ENCODE measurements at places on chromosomes 2 and 18.
A peak's percentile ranks its signal among the peaks of the same experiment; 100 is the strongest.

- no peak for DNase-seq
These were observed 668.0 kb upstream of the FAM98A start for GRCh38 chr2:34266908-34267697.

DNA sequence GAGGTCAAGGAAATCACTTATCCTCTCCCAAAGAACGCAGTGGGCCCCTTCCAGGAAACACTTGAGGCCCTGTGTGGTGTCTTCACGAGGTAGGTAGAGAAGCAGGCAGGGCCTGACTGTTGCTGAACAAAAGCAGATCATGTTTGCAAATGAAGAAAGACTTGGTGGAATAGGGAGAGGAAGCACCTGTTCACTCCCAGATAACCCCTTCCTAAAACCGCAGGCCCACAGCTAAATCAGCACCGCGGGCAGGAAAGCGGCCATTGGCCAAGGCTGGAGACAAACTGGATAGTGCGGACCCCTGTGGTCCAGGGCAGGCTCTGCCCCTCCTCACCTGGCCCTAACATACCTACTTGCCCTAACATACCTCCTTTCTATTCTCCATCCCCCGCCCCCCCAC lies 64.9 kb upstream of the KLHL29 start:
- no peak for DNase-seq

DNA sequence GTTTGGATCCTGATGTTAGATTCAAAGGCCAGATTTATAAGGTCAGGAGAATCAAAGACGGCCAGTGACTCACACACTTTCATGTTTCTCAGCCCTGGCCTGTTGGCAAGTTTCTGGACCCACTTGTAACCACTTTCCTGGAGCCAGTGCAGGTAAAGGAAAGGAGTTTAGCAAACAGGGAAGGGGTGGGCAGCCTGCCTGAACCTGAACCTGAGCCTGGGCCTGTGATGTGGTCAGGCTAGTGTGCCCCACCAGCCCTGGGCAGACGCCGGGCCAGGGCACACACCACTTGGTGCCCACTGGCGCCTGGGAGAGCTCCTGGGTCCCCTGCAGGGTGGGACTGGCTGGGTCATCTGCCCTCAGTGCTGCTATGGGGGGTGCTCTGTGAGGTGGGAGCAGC lies 100.5 kb upstream of the SPRED2 start:
- DNase-seq: no peak

DNA sequence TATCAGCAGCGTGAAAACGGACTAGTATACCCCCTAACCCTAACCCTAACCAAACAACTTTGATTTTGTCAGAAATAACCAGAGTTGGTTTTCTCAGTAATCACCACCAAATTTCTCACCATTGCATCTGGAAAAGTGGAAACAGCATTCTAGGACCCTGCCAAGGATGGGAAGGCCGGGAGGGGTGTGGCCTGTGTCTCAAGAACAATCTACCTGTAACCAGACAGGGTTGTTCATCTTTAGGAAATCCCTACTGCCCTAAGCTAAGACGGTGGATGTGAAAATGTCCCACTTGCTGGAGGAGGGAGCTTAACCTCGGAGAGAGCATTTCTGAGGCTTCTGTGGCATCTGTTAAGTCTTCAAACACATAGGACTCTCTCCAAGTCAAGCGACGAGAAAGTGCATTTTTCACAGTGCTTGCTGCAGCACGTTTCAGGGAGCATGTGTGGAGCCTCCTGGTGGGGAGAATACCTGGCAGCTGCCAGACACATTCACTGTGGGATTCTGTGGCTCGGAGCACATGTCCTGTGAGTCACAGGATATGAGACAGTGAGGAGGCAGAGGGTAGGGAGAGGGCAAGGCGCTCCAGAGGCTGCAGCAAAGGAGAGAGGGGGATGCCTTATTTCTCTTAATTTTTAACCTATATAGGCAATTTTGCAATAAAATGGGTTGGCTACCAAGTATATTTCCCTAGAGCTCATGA lies 207.5 kb downstream of the SPP2 start:
- DNase-seq: peak; percentile 79

GRCh38 chr2:99550368-99550767 lies 60.6 kb upstream of the REV1 start:
- no peak for DNase-seq

DNA sequence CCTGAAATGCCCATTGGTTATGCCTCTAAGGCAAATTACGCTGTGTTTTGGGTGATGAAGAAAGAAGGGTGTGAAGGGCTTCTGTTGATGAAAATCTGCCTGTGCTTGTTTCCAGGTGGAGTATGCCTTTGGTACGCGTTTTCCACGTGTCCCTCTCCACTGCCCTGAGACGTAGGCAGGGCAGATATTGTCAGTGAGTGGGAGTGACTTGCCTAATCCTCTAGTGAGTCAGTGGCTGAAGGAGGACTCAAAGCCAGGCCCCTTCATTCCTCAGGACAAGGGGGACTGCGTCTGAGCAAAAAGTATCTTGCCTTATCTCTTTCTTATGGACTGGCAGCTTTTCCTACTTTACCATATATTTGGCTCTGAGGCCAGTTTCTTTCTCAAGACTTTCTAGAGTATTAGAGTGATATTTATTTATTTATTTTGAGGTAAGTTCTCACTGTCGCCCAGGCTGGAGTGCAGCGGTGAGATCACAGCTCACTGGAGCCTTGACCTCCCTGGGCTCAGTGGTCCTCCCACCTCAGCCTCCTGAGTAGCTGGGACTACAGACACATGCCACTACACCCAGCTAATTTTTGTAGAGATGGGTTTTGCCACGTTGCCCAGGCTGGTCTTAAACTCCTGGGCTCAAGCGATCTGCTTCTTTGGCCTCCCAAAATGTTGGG lies 10.2 kb downstream of the RALB start:
- no peak for DNase-seq

GRCh38 chr2:8526403-8526696 lies 155.5 kb upstream of the ID2 start:
- no peak for DNase-seq

- DNase-seq: no peak
These were observed 41.8 kb downstream of the CYRIA start for GRCh38 chr2:16623564-16624435.

DNA sequence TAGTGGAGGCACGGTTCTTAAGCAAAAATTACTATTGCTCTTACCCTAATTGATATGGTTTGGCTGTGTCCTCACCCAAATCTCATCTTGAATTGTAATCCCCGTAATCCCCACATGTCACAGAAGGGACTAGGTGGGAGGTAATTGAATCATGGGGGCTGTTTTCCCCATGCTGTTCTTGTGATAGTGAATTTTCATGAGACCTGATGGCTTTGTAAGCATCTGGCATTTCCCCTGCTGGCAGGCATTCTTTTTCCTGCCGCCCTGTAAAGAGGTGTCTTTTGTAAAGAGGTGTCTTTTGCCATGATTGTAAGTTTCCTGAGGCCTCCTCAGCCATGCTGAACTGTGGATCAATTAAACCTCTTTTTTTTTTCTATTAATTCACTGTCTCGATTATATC lies 1691.8 kb upstream of the SLC39A10 start:
- no peak for DNase-seq

- peak; percentile 97 for DNase-seq
These were observed 819.6 kb upstream of the FSHR start for GRCh38 chr2:49973917-49974368.

GRCh38 chr2:197028230-197028629 lies 101.7 kb upstream of the PGAP1 start:
- DNase-seq: no peak

- DNase-seq: no peak
These were observed 44.6 kb upstream of the LTBP1 start for GRCh38 chr2:32902174-32902573.

DNA sequence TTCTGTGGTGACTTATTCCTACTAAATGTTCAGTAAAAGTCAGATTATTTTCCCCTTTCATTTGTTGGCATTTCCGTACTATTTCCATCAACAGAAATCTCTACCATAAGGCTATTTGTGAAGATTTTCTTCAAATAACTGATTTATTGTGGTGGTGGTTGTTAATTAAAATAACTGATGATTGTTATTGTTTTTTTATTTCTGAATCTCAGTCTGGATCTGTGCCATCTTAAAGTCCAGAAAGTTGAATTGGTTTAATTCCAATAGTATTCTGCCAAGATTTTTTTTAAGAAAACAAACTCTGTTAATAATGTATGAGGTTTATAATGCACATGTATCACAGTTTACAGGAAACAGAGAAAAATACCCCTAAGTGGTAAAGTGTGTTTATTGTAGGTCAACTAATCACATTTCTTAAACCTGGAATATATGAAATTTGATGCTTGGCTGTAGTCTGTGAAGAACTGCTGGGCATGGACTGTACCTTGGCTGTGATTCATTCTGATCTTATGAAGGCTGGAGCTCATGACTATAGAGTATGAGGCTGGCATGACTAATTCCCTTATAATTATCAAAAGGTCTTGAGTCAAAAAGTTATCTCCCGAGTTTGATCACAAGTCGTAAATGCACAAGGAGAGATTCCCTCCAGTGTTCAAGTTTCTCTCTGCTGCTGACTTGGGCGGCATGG lies 134.2 kb upstream of the RND3 start:
- no peak for DNase-seq

DNA sequence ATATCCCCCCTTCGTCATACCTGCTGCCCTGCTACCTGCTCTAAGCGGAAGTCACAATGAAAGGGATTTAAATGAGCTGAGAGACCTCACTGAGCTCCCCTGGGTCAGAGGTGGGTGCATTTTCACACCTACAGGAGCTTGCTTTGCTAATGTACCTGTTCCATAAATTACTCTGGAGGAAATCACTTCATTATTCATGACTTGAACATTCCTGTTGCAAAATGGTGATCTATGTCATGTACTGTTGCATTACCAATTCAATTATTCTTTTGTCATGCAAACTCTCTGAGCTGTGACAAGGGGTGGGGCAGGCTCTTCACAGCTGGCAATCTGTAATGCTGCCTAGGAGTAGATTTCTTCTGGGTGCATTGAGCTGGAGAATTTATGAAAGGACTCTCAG lies 761.3 kb downstream of the TSN start:
- no peak for DNase-seq

- DNase-seq: no peak
These were observed 36.8 kb upstream of the GPR17 start for GRCh38 chr2:127609031-127609751.

DNA sequence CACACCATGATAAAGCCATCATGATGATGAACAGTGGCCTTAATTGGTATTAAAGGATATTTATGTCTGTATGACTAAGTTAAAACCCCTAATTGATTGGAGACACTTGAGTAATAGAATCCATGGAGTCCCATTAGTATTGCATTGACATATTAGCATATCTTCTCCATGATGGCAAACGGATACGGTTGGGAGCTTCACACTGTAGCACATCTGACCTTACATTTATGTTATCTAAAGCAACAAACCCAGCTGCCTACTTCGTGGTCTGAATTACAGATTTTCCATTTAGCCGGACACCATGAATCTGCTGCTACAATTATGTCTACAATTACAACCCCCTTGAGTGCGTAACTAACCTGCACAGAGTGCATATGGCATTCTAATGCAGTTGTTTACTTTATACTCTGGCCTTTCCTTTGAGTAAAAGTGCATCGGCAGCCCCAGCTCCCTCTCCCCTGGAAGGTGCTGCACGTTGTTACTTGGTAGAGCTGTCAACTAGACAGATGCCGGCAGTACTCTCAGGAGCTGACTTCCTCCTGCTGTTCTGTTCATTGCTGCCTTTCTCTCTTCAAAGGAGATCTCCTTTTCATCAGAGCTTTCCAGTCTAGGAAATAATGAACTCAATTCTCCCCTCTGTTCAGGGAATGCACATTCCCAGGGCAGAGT lies 92.1 kb downstream of the LRRC30 start:
- no peak for DNase-seq

DNA sequence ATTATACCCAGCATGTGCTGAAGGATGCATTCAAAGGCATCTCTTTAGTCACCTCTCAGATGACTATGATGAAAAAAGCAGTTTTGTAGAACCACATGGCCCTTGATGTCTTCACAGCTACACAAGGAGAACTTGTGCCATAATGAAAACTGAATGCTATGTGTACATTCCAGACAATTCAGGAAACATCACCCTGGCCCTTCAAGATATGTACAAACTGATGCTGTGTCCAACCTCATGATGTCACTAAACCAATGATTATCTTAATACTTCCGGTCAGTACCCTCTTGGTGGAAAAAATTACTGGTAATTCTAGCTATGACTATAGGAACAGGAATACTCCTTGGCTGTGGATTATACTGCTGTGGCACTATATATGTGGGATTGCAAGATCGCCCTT lies 20.0 kb downstream of the DUSP11 start:
- DNase-seq: no peak

GRCh38 chr2:19971691-19972090 lies 18.2 kb downstream of the WDR35 start:
- DNase-seq: no peak

DNA sequence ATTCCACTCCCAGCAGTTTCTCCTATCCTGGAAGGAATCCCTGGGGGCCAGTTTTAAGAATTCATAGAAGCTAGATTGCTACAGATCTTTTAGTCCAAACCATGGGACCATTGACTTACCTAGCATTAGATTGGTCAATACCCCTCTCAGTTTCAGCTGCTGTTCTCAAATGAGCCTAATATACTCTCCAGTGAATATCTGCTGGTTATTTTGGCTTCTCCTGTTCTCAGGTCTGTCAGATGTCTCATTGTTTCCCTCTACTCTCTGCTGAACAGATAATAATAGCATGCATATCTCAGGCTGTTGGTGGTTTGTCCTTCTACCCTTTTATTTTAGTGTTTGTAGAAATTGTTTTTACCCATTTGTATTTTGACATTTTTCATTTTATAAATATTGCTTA lies 99.5 kb downstream of the FHOD3 start:
- no peak for DNase-seq

DNA sequence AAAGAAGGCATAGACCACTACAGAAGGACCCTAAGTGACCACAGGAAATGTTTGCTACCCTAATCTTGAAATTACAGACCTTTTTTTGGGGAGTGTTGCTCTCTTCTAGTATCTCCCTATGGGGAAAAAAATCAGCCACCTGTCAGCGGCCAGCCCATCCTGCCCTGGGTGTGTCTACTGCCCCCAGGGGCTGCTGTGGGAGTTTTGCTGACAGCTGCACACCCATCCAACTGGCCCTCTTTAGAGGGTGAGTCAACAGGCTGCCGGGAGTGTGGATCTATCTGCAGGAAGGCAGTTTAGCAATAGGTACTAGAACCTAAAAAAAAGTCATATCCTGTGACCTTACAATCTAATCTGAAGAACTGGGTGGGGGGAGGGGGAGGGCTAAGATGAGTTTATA lies 796 bp upstream of the DYSF start:
- peak; percentile 24 for DNase-seq

DNA sequence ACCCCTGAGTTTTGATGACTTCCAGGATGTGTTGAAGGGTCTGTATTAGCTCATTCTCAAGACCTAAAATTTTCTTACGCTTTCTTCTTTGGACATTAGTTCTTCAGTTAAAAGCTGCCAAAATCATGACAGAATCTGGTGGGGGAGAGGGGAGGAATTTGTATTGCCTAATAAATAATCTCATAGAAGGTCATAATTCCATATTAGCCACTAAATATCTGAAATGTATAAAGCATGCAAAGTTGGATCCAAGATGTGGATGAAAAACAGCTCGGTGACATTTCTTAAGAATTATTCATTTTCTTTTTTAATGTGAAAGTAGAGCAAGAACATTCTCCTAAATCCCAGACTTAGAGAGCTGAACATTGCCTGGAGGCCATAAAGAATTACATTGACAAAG lies 120.1 kb downstream of the MMADHC start:
- no peak for DNase-seq

- no peak for DNase-seq
These were observed 98.7 kb downstream of the TCF4 start for GRCh38 chr18:55489034-55489986.

All from NCI-H1694 treated with DMSO at 0.1 percent for 48 hours (cell line).